Fibroblast of lung (primary cell): ENCODE measurements at places on chromosomes 13 and 19. TPM values are rescaled to one million over a fixed set of nuclear protein-coding genes. Genes with fewer than 3 reads are reported as not detected.

The MEF2B gene
- 0.19 and 0.35 TPM in 2 replicates for polyA plus RNA-seq

The LILRB2 gene
- not detected in 2 replicates for polyA plus RNA-seq

The HCST gene
- polyA plus RNA-seq: 0.14 and 0.16 TPM in 2 replicates

The PNMA8B gene
- 0.12 and 0.14 TPM in 2 replicates for polyA plus RNA-seq

The TSHZ3 gene
- 7.0 and 11.3 TPM in 2 replicates for polyA plus RNA-seq

The CBLC gene
- polyA plus RNA-seq: 0.06 TPM in 1 of 2 replicates, not detected in the other

The PCP2 gene
- polyA plus RNA-seq: not detected in 2 replicates

The ZNF549 gene
- 3.9 and 4.8 TPM in 2 replicates for polyA plus RNA-seq

The RAB3A gene
- polyA plus RNA-seq: 3.6 and 10.1 TPM in 2 replicates

The RTBDN gene
- not detected in 2 replicates for polyA plus RNA-seq

The FXYD1 gene
- polyA plus RNA-seq: 3.6 and 7.5 TPM in 2 replicates

GRCh38 chr13:39034085-39034484 lies 3.8 kb downstream of the PROSER1 start:
- no peak for DNase-seq

- DNase-seq: no peak
Observed at GRCh38 chr19:11586331-11586730, 8.9 kb upstream of the ACP5 start.

- peak; percentile 40 for DNase-seq
Observed at GRCh38 chr13:73776151-73776785, 357.9 kb downstream of the KLF12 start.

DNA sequence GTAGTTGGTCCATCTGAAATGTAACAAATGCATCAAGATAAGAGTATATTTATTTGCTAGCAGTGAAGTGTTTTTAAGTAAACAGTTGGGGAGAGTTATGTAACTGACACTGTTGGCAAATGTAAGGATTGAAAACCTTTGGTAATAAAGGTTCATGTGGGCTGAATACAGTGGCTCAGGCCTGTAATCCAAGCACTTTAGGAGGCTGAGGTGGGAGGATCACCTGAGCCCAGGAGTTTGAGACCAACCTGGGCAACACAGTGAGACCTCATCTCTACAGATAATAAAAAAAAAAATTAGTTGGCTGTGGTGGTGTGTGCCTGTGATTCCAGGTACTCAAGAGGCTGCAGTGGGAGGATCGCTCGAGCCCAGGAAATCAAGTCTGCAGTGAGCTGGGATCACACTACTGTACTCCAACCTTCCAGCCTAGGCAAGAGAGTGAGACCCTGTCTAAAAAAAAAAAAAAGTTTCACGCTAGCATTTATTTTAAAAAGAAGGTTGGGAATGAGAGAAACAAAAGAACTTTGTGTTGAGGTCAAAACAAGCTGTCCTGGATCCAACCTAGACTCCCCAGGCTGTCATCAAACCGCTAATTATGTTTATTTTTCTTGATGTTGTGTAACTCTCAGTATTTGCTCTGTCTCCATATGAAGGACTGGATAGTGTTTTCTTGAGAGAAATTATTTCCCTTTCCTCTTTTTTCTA lies 20.7 kb downstream of the SETDB2 start:
- DNase-seq: peak; percentile 65

DNA sequence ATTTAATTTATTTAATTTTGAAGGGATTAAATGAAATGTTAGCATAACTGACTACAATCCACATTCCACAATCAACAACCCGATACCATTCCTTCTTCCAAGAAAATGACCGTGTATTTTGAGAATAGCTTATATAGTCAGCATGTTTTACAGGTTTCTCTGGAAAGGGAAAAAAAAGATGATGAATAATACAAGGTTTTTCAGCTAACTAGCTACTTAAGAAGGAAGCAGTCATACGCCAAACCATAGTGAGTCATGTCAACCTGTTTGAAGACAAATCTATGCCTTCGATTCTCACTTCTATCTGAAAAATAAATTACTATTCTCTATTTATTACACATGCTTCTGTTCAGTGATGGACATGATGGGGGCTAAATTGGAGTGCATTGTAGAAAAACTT lies 258.6 kb downstream of the EFNB2 start:
- DNase-seq: peak; percentile 89

DNA sequence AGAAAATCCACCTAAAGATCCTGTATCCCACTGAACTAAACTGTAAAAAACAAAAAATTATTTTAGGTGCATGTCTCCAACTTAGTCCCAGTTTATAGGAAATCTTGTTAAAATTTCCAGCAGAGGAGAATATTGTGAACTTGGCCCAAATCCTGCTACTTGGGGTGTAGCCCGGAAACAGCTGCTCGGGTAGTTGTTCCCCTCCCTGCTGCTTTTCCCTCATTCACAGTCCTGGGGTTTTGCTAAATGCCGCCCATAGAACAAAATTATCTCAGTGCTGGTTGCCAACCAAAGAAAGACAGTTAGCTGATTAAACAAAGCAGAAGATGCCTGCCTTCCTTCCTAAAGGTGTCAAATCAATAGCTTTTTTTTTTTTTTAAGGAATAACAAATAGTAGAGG lies 330.5 kb upstream of the KLF12 start:
- no peak for DNase-seq

- no peak for DNase-seq
Observed at GRCh38 chr13:44905556-44905955, 83.7 kb downstream of the NUFIP1 start.

GRCh38 chr19:52270266-52270885 lies 989 bp downstream of the ZNF766 start:
- peak; percentile 15 for DNase-seq

GRCh38 chr13:60347690-60348089 lies 49.3 kb upstream of the TDRD3 start:
- DNase-seq: no peak

DNA sequence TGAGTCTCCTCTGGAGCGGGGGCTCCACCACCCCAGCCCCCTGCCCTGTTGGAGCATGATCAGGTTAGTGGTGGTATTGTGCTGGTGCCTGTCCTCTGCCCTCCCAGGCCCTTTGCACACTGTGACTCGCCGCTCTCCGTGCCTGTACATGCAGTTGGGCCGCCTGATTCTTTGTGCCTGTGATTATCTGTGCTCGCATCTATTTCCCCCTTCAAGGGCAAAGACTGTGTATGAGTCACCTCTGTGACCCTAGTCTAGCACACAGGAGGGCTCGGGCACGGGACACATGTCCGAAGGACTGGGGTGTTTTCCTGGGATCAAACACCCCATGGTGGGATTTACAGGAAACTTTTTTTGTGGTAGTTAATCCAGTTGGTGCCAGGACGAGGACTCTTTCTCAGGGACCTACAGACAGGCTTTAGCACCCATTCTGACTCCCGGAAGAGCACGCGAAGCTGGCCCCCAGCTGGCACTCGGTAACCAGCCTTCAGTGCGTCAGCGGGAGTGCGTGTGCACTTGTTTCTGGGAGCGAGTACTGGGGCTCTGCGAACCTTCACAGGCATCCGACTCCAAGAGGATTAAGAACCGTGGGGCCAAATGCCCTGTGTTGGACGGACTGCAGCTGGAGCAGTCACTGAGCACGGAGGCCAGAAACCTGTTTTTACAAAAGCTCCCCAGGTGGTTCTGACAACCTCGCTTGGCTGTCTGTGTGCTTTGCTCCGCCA lies 6.7 kb downstream of the PPP1R37 start:
- DNase-seq: peak; percentile 52

DNA sequence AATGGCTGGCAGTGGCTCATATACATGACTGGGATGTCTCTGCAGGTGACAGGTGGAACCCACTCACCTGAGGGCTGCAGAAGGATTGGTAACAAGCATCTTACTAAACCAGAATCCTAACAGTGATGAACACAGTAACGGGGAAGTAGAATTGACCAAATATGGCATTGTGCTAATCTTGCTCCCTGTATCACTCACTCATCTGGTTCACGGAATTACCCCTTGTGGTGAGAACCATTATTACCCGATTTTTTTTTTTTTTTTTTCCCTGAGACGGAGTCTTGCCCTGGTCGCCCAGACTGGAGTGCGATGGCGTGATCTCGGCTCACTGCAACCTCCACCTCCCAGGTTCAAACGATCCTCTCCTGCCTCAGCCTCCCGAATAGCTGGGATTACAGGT lies 69.5 kb downstream of the PTPRS start:
- no peak for DNase-seq

DNA sequence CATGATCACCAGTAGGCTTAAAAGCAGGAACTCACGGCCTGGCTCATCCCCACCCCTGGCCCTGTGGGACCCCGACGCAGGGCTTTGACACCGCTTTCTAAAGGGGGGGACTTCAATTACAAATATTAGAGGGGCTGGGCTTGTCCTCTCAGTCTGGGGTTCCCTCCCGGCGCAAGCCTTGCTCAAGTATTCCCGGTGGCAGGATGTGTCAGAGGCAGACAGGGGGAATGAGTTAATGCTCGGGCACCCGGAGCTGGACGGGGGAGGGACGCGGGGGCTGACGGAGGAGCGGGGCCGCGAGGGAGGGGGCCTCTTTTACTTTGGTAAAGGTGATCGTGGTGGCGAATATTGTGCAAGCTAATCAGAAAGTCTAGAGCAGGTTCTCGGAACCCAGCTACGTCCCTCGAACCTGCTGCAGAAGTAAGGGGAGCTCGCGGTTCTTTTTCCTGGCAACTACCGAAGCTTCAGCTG lies 1.1 kb downstream of the FGF14 start:
- peak; percentile 17 for DNase-seq

- peak; percentile 72 for DNase-seq
Observed at GRCh38 chr13:30371649-30372265, 50.5 kb upstream of the UBE2L5 start.

DNA sequence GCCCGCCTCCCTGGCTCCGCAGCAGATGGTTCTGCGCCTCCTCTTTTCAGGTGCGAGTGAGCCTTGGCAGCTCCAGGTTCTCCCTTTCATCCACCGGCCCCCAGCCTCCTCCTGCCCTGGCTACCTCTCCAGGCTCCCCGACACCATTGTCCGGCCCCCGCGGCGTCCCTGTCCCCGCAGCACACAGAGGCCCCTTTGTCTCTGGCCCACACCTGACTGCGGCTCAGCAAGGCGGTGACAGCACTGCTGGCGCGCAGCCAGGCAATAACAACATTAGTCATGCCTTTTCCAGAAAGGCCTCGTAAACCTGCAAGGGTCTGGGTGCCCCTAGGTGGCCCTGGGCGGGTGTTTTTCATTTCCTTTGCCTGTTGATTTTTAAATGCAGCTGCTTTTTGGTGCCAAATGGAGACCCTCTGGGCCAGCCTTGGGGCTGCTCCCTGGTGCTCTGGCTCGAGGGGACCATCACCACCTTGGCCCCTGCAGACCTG lies 73.2 kb upstream of the MEDAG start:
- no peak for DNase-seq

DNA sequence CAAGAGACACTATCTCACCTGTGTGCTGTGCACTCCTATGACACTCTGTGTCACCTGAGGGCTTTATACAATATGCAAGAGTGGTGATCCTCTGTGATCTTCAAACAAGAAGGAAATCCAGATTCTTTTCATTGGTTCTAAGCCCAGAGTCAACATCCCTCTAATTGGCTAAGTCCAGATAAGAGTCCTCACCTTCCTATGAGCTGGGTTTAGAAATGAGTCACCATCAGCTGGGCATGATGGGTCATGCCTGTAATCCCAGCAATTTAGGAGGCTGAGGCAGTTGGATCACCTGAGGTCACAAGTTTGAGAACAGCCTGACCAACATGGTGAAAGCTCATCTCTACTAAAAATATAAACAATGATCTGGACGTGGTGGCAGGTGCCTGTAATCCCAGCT lies 144.4 kb downstream of the ZNF675 start:
- DNase-seq: no peak

DNA sequence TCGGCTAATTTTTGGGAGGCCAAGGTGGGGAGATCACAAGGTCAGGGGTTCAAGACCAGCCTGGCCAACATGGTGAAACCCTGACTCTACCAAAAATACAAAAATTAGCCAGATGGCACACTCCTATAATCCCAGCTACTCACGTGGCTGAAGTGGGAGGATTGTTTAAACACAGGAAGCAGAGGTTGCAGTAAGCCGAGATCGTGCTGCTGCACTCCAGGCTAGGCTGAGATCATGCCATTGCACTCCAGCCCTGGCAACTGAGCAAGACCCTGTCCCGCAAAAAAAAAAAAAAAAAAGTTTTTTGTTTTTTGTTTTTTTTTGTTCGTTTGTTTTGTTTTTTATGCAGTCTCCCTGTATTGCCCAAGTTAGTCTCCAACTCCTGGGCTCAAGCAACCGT lies 21.2 kb downstream of the MAST1 start:
- no peak for DNase-seq

GRCh38 chr19:58562122-58563033 lies 4.0 kb upstream of the UBE2M start:
- peak; percentile 36 for DNase-seq

DNA sequence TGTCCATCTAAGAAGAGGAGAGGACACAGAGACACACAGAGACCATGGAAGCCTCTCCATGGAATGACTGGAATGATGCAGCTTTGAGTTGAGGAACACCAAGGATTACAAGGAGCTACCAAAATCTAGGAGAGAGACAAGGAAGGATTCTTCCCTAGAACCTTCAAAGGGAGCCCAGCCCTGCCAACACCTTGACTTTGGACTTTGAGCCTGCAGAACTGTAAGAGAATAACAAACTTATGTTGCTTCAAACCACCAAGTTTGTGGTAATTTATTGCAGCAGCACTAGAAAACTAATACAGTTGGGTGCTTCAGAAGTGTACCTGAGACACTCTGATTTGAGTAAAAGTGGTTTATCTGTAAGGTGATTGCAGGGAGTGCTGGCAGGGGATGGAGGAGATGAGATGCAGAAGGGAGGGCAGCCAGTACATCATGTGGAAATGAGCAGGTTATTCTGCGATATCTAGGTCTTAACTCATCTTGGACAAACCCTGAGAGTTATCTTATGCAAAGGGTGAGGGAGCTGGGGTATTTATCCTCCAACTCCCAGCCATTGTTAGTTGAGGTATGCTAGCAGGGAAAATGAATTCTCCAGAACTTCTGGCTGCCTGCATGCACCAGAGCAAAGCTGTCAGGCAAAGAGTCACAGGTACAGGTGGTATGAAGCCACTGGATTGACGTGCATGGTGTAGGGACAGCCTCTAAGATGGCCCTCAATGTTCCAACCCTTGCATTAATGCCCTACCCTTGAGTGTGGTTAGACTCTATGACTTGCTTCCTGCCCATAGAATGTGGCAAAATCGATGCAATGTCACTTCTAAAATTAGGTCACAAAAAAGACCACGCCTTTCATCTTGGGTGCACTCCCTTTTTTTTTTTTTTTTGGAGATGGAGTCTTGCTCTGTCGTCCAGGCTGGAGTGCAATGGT lies 31.3 kb upstream of the ADGRL1 start:
- no peak for DNase-seq

DNA sequence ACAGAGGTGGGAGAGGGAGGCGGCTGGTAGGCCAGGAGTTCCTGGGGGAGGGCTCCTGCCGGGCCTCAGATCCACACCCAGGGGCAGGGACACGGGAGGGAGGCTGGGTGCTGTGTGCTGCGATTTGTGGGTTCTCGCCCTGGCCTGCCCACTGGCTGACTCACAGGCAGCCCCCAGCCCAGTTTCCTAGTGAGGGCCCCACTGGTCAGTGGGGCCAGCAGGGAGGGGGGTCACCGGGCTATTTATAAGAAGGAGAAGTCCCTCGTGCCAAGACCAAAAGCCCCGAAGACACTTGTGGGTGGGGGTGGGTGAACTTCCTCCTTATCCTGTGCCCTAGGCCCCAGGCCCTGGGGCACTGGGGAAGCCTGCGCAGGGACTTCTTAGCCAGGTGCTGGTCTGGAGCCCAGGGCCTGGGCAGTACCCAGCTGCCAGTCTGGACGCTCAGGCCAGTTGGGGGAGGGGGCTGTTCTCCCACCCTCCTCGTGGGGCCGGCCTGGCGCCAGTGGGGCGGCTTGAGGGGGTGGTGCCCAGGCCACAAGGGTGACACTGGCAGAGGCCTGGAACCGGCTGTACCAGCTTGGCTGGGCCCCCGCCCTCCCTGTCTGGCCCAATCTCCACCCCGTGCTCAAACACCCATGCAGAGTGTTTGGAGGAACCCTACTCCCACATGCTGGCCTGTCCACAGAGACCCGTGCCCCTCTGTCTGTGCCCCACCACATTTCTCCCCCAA lies 5.0 kb upstream of the JUNB start:
- DNase-seq: no peak
